ENCODE measurements at places on chromosomes 12 and 14. TPM values are rescaled to one million over a fixed set of nuclear protein-coding genes. Genes with fewer than 3 reads are reported as not detected.

EML1 gene
- total RNA-seq = 18.5 TPM

CCDC196 gene
- not detected for total RNA-seq

KSR2 gene
- total RNA-seq = under 0.01 TPM

PHLDA1 gene
- total RNA-seq = 0.98 TPM

PLEK2 gene
- 26.7 TPM for total RNA-seq

NPAS3 gene
- 1.6 TPM for total RNA-seq

BAZ2A gene
- total RNA-seq = 58.9 TPM

GPX2 gene
- total RNA-seq = not detected

MIPOL1 gene
- total RNA-seq = 11.8 TPM

LIN7A gene
- 1.2 TPM for total RNA-seq

TCL1A gene
- total RNA-seq = not detected

ACSM4 gene
- total RNA-seq = not detected

TAS2R13 gene
- 1.5 TPM for total RNA-seq

NRL gene
- 2.0 TPM for total RNA-seq
